ENCODE measurements at places on chromosomes 1 and 21.

DNA sequence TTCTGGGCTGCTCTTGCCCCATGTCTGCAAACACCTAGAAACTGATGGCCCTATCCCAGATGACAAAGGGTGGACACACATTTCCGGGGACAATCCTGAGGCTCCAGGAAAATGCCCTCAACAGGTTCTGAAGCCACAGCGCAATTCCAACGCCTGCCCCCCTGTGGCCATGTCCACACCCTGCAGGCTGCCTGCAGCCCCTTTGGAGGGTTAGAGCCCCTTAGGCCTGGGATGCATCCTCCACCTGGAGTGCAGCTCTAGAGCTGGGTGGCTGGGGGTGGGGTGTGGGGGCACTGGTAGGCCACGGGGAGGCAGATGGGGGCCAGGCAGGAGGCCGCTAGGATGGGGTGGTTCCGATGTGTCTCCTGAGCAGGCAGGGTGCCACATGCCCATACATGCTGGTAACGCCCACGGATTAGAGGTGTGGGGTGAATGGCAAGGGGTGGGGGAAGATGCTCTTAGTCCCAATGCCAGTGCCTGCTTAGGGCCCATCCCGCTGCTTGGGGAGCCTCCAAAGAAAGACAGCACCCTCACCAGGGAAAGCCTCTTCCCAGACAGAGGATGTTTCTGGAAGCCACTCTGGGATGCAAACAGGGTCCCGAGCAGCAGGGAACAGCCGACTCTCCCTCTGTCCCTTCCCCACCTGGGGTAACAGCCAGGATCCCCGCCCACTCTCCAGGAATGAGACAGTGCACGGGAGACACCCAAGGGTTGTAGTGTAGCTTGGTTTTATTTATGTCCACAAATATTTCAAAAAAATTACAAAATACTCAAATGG lies 34.0 kb downstream of the SLC45A1 start:
- peak; percentile 75 for DNase-seq

- DNase-seq = peak; percentile 89
Measured at GRCh38 chr1:47725992-47726855, 271.0 kb downstream of the TRABD2B start.

DNA sequence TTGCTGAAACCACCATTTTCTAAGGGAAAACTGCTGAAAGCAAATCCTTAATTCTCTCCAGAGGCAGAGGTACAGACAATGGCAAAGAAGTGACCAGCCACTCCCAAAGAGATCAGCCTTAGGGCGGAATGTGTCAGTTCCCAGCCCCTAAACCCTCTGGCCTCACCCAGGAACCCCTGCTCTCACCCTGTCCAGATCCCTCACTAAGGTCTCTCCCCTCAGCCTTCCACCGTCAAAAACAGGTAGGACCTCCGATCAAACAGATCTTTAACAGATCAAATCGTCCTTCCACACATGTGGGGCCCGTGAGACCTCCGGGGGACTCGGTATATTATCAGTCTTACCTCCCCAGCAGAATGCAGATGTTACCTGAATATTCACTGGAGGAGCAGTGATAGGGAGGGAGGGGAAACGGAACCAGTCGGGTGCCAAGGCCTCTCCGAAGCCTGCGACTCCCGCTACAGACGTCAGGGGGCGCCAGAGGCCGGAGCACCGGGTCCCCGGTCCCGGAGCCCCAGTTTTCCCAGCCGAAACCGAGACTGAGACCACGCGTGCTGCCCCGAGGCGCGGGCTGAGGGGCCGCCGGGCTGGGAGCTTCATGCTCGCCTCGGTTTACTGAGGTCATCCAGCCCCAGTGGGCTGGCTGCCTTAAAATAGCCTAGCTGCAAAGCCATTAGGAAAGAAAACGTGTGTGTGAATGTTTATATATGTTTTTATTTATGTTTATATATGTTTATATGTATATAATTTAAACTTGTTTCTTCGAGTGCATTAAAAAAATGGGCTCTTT lies 23.6 kb downstream of the GPA33 start:
- DNase-seq = peak; percentile 91

GRCh38 chr1:25004355-25004754 lies 74.3 kb upstream of the RUNX3 start:
- DNase-seq = no peak

DNA sequence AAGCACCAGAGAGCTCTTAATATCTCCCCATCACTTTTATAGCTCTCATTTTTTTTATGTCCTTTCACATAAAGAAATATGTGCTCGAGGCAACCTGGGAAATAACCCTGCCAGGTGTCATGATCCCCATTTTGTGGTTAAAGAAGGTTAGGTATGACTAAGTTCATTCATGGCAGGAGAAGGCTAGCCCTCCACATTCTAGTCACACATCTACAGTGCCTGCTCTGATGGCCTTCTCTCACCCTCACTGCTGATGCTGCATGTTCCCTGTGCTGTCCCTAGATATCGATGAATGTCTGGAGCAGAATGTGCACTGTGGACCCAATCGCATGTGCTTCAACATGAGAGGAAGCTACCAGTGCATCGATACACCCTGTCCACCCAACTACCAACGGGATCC lies 187.5 kb downstream of the TPR start:
- no peak for DNase-seq

- no peak for DNase-seq
Measured at GRCh38 chr1:1320666-1321448, 3.6 kb downstream of the INTS11 start.

DNA sequence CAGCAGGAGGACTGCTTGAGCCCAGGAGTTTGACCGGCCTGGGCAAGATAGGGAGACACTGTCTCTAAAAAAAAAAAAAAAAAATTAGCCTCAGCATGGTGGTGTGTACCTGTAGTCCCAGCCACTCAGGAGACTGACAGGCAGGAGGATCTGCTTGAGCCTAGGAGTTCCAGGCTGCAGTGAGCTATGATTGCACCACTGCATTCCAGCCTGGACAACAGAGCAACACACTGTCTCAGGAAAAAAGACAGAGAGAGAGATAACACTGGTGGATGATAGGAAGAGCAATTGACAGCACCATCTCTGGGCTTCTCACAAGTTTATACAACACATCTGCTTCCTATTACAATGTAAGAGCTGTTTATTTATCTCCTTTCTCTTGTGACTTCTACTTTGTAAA lies 2.4 kb upstream of the RNU11 start:
- DNase-seq = peak; percentile 30

DNA sequence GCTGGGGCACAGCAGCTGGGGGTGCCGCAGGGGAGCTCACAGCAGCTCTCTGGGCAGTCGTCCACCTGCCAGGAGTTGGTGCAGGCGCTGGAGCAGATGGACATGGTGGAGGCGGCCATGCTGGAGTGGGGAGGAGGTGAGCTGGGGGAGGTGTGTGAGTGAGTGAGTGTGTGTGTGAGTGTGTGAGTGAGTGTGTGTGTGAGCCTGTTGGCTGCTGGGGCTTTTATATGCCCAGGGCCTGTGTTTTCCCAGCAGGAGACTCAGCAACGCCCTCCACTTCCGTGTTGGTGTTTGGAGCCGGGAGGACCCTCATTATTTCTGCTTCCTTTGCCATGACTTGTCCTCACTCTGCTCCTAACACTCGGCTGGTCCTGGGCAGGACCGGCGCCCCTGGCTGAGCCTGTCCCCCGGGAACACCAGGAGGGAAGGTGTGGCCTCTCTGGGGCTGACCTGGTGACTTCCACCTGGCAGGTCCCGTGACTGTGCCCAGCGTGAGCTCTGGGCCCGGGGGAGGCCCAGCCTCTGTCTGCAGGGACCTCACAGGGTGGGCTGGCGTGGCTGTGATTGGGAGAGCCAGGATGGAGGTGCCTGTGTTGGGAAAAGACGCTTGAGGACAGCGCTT lies at the start of gene KRTAP10-2:
Gene KRTAP10-2 (minus strand): TSS at position 166 of the 622 bp plus-strand sequence. CDS start 47 bp downstream, at position 119.
- no peak for DNase-seq

- DNase-seq = no peak
Measured at GRCh38 chr1:233182587-233182986, 112.9 kb downstream of the PCNX2 start.

- no peak for DNase-seq
Measured at GRCh38 chr1:66739401-66740157, 12.7 kb upstream of the DYNLT5 start.

GRCh38 chr1:107643766-107644165 lies 321.2 kb downstream of the VAV3 start:
- peak; percentile 11 for DNase-seq

DNA sequence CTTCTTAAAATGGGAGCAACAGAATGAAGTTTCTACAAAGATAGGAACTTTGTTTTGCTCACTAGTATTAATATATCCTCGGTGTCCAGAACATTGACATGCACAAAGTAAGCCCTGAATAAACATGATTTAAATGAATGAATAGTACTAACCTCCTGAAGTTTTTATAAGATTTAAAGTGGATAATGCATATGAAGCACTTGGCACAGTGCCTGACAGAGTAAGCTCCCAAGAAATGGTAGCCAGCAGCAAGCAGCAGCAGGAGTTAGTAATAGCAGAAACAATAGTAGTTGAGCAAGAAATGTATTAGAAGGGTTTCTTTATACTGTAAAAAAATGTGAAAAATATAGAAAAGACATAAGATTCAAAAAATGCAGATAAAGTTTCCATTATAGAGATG lies 258.1 kb upstream of the C1orf87 start:
- DNase-seq = no peak

- no peak for DNase-seq
Measured at GRCh38 chr1:188669728-188670382, 1807.8 kb downstream of the BRINP3 start.

DNA sequence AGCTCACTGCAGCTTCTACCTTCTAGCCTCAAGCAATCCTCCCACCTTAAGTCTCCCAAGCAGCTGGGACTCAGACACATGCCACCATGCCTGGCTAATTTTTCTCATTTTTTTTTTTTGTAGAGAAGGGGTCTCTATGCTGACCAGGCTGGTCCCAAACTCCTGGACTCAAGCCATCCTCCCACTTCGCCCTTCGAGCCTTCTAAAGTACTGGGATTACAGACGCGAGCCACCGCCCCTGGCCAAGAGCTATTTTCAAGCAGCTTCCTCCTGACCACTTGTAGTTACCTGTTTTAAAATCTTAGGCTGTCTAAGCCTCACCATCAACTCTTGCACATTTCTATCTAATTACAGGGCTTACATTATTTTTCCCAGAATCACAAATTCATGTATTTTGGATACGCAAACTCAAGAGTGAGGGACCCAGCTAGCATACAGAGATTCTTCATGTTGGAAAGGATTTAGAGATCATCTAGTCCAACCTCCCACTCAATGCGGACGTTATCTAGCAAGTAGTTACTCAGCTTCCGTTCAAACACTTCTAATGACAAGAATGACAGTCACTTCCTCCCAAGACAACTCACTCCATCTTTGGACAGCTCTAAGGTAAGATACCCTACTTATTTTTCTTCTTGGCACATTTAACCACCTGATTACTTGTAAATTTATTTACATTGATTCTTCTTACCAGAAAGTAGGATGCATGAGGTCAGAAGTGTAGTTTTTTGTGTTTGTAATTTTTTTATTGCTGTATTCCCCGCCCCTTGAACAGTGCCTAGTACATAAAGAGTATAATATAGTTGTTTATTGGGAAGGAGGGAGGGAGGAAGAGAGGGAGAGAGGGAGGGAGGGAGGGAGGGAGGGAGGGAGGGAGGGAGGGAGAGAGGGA lies 65.4 kb downstream of the LUZP1 start:
- no peak for DNase-seq

DNA sequence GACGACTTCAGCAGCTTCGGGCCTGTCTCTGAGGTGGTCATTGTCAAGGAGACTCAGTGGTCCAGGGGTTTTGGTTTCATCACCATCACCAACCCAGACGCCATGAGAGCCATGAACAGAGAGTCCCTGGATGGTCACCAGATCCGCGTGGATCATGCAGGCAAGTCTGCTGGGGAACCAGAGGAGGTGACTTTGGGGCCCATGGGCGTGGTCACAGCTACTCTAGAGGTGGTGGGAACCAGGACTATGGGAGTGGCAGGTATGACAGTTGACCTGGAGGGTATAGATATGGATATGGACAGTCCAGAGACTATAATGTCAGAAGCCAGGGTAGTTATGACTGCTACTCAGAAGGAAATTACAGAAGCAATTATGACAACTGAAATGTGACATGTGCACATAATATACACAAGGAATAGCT lies 19.3 kb upstream of the METTL13 start:
- DNase-seq = no peak

GRCh38 chr21:31111093-31111492 lies 72.8 kb upstream of the KRTAP19-8 start:
- DNase-seq = no peak

- DNase-seq = no peak
Measured at GRCh38 chr1:71492298-71493041, 411.6 kb upstream of the ZRANB2 start.

GRCh38 chr21:31397515-31397926 lies 53.5 kb upstream of the TIAM1 start:
- peak; percentile 51 for DNase-seq

DNA sequence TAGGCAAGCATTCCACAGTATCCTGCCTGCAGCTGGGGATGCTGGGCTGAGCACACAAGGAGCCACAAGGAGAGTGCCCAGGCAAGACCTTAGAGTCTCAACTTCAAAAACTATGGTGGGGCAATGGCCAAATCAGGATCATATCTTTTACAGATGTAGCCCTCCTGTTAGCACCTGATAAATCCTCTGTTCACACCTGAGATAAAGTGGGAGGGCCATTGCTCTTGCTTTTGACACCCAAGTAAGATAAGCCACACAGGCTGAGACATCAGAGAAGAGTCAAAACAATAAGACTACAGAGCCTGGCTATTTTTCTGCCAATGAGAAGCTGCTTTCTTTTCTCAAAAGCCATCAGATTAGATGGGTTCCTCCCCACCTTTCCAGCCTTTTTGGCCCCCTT lies 148.9 kb downstream of the AJAP1 start:
- DNase-seq = no peak

GRCh38 chr1:229226796-229227195 lies 44.1 kb upstream of the RAB4A start:
- DNase-seq = no peak
